Foreskin keratinocyte (primary cell): ENCODE measurements at places on chromosomes 6 and 20. TPM values are rescaled to one million over a fixed set of nuclear protein-coding genes. Genes with fewer than 3 reads are reported as not detected.
A peak's percentile ranks its signal among the peaks of the same experiment; 100 is the strongest.

DNA sequence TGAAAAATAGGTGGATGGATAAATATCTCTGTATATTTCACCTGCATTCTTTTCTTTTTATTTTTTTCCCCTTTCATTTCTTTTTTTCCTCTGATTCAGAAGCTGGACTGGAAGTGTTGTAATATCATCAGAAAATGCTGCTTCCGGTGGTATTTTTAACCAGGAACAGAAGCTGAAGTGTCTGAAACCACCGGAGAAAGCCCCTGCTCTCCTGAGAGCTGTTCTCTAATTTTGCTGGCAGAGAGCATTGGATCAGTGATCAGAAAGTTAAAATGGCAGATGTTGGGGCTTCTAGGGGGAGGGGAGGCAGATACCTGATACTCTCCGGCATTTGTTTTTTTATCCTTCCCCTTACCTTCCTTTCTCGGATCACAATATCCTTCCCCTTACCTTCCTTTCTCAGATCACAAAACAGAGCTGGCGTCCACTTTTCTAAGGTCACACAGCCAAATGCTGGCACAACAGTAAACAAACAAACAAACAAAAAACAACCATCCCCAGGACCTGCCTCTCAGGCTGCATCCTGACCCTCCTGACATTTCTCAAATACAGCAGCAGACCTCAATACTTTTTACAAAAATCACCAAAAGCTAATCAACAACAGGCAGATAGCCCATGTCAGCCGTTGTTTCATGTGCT is 143.2 kb upstream of the ZNF217 start:
- DNase-seq = peak; percentile 23

DNA sequence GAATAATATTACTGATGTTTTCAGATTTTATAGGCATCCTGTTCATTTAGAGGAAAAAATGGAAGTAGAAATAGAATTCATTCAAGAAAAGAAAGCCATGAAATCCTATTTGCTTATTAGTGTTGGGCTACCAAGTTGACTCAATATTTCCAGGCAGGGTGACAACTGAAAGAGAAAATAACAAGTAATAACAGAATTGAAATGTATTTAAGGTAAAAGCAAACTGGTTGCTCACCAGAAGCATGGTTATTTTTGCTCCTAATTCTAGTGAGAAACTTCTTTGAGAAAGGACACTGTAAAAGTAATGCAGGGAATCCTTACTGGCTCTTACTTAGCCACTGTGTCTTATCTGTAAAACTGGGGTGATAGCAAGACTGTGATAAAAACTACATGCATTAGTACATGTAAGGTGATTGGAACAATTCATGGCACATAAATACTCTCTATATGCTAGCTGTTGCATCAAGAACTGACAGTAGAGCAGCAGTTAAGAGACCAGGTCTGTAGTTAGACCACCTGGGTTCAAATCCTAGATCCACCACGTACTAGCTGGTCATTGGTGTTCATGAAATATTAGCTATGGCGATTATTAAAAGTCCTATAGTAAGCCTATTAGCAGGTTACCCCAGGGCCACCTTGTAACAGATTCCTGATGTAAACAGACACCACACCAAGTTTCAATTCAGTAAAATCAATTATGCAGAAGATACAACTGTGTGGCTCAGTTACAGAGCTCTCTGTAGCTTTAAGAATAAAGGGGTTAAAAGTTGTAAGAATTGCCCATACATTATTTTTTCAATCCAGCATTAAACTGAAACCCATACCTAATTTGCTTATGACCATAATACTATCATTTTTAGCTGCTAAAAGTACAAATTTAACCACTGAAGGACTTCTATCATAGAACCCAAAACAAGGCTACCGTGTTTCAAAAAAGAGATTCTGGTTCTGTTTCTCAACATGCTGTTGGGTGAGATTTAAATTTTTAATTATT is 159.2 kb upstream of the COL21A1 start:
- DNase-seq = no peak

DNA sequence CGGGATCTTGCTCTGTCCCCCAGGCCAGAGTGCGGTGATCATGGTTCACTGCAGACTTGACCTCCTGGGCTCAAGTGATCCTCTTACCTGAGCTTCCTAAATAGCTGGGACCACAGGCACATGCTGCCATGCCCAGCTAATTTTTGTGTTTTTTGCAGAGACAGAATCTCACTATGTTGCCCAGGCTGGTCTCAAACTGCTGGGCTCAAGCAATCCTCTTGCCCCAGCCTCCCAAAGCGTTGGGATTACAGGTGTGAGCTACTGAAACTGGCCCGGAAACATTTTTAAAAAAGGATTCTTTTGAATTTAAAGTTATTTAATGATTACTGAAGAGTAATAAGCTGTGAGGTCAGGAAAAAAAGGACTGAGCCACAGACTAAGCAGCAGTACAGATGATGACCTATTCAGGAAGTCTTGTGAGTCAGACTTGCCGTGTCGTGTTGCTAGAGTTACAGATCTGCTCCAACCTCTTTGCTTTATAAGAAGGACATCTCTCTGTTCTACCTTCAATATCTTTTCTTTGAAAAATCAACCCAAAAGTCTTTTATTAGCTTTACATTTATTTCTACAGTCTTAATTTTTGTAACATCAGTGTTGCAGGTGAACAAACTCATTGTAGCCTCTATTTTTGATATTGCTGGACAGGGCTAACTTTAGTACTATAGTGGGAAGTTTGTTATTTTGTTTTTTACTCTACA is 108.7 kb downstream of the NCOA3 start:
- peak; percentile 28 for DNase-seq

WFDC10B gene
- not detected in 2 replicates for total RNA-seq

COL11A2 gene
- total RNA-seq = 0.07 and 0.18 TPM in 2 replicates

GRCh38 chr6:116238083-116238482 is 15.8 kb downstream of the TSPYL4 start:
- no peak for DNase-seq

RAET1L gene
- total RNA-seq = 1.1 and 2.4 TPM in 2 replicates

DNA sequence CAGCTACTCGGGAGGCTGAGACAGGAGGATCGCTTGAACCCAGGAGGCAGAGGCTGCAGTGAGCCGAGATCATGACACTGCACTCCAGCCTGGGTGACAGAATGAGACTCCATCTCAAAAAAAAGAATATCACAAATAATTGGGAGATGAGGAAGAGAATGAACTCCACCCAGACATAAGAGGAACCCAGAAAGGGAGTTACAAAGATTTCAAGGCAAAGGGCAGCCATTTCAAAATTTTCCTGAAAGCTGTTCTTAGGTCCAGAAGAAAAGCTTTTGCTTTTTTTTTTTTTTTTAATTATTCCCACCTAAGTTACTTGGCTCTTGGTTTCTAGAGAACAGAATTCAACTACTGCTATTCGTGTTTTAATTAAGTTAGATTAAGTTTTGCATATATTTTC is 23.8 kb downstream of the MYB start:
- no peak for DNase-seq

VPS16 gene
- 25.8 and 28.1 TPM in 2 replicates for total RNA-seq

MUCL3 gene
- total RNA-seq = not detected in 2 replicates

DNA sequence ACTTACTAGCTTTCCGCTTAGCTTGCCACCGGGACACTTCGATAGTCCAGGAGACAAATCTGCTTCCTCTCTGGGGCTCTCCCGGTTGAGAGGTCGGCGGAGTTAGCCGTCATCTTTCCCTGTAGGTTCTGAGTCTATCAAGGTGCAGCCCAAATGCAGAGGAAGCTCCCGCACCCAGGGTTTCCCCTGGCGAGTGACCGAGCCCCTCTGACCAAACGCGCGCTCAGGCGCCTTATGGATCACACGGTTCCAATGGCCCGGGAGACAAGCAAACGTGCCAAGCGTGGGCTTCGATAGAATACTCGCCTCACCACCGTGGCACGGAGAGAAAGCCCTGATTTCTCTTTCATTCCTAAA is 15.8 kb upstream of the FOXC1 start:
- DNase-seq = no peak

SPATS1 gene
- total RNA-seq = not detected in 2 replicates

DNA sequence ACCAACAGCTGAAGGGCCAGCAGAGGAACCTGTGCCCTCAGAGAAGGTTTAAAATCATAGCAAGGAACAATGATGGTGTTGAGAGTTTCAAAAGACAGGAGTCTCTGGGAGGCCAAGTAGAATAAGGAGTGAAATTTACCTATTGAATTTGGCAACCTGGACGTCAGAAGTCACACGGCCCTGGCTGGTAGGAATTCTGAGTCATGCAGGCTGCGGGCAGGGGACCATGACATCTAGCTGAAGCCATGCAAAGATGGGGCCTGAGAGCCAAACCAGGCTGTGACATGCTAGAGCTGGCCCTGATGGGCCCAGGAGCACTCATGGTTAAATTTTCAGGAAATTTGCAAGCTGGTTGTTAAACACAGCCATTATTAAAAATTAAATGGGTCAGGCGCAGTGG is 64.0 kb upstream of the SNX9 start:
- DNase-seq = no peak

- DNase-seq = no peak
Observed at GRCh38 chr6:72653026-72653425, 31.2 kb downstream of the KCNQ5 start.

RIPOR2 gene
- total RNA-seq = 0.04 TPM in 1 of 2 replicates, not detected in the other

- peak; percentile 46 for DNase-seq
Observed at GRCh38 chr6:149473080-149474052, 11.4 kb downstream of the ZC3H12D start.

DNA sequence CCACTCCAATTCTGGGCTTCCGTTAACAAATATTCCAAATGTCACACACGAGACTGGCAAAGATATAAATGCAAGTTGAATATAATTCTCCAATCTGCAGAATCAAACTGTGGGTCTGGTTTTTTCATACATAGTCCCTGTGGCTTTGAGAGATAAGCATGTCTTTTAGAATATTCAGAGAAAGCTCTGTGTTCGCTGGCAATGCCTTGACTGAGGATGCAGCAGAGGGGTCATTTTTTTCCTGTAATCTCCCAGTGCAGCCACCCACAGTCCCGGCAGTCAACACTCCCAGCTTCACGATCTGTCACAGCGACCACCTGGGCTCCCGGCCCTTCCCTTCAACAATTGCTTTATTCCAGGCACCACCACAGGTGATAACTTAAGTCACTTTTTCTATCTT is 30.5 kb downstream of the MUC22 start:
- no peak for DNase-seq

NNAT gene
- total RNA-seq = 0.54 and 0.88 TPM in 2 replicates

GRCh38 chr6:108868647-108869046 is 20.4 kb downstream of the ARMC2 start:
- no peak for DNase-seq

DNA sequence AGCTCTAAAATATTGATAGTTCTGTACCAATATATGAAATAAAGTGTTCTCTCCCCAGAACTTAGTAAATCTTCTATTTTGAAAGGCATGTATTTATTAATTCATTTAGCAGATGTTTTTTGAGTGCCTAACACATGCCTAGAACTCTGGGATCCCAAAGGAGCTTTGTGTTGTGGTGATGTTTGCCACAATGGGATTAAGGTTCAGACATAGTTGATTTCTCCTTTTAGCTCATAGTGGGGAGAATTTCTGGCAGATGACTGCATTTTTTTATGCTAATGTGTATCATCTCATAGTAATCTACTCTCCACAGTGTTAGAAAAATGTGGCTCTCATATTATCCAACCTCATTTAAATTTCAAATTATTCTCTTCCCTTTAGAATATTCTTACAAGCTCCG is 21.7 kb downstream of the MYB start:
- DNase-seq = no peak

LY6G6C gene
- 0.54 TPM in 1 of 2 replicates, not detected in the other for total RNA-seq

- peak; percentile 44 for DNase-seq
Observed at GRCh38 chr20:22460231-22460630, 124.1 kb downstream of the FOXA2 start.

DNA sequence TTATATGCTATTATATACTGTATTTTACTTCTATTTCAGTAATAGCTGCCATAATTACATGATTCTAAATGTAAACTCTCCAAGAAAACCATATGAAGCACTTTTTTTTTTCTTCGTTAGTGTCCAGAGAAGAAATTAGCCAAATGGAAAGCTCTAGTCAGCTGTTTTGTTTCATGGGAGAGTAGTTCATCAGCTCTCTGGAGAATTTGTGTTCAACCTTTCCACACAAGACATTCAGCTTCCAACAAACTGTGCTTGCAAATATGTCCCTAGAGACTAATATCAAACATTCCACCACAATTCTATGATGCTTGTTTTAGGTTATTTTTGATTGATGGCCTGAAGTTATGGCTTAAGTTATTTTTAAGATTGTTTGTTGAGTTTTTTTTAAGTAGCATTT is 19.5 kb downstream of the FHL5 start:
- DNase-seq = no peak

IL17F gene
- not detected in 2 replicates for total RNA-seq

GRCh38 chr20:31822421-31823330 is 3.5 kb downstream of the MYLK2 start:
- DNase-seq = no peak

DNA sequence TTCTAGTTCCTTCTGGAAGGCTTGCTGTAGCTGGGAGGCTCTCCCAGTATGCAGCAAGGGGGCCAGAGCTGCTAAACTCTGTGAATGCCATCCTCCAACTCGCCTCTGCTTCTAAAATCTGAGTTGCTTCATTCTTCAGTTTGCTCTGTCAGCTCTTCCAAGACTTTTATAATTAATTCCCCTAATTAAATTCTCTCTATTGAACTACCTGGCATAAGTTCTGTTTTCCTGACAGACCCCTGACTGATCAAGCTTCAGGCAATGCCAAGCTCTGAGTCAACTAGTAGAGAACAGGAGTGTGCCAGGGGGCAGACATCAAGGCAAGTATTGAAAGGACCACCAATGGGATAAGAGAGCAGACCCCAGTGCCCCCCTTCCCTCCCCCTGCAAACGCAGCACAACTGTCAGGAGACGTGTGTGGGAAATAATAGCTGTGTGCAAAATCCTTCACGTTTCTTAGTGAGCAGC is 109.3 kb upstream of the TAB2 start:
- DNase-seq = no peak

GRCh38 chr6:49563006-49563886 is 12.8 kb downstream of the C6orf141 start:
- DNase-seq = no peak

- DNase-seq = no peak
Observed at GRCh38 chr6:16337295-16337975, 99.0 kb downstream of the GMPR start.

GRCh38 chr20:62141397-62142251 is 1.6 kb downstream of the PSMA7 start:
- DNase-seq = no peak
